ENCODE measurements at places on chromosomes 1 and 21. TPM values are rescaled to one million over a fixed set of nuclear protein-coding genes. Genes with fewer than 3 reads are reported as not detected.

OR10X1 gene
- not detected for total RNA-seq

GRCh38 chr1:64886877-64887276 is 79.5 kb downstream of the JAK1 start:
- no peaks in the 10 kb centered on the region for H3K27me3 ChIP-seq
- peaks cover 17% of the 10 kb centered on the region for H3K36me3 ChIP-seq
- no peak for DNase-seq
- H3K4me1 ChIP-seq: peaks cover 23% of the 10 kb centered on the region
- no peak overlapping the region for H3K4me3 ChIP-seq

BARHL2 gene
- total RNA-seq: not detected

- no peak overlapping the region for H3K27ac ChIP-seq
- H3K4me3 ChIP-seq: no peak overlapping the region
- H3K27me3 ChIP-seq: no peaks in the 10 kb centered on the region
- DNase-seq: no peak
- H3K36me3 ChIP-seq: no peaks in the 10 kb centered on the region
Measured at GRCh38 chr1:234089396-234089795, 184.9 kb downstream of the SLC35F3 start.

DNA sequence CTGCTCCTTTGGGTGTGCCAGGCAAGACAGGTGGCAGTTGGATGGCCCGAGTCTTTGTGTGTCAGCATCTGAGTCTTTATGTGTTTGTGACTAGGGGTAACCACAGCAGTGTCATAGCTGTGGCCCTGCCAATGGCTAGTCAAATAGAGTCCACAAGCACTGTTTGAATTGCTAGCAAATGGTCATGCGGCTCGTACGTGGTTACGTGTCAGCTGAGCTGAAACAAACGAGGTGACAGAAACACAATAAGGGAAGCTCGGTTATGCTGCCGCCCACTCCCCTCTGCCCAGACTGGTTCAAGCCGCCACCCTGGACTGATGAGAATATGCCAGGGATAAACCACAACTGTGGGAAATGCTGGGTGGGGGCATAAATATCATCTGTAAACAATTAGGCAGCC is 174.3 kb upstream of the LMO4 start:
- no peak overlapping the region for H3K4me3 ChIP-seq
- H3K4me1 ChIP-seq: peaks cover 30% of the 10 kb centered on the region
- peaks cover 3% of the 10 kb centered on the region for H3K27me3 ChIP-seq
- H3K36me3 ChIP-seq: no peaks in the 10 kb centered on the region
- no peak overlapping the region for H3K27ac ChIP-seq

DNA sequence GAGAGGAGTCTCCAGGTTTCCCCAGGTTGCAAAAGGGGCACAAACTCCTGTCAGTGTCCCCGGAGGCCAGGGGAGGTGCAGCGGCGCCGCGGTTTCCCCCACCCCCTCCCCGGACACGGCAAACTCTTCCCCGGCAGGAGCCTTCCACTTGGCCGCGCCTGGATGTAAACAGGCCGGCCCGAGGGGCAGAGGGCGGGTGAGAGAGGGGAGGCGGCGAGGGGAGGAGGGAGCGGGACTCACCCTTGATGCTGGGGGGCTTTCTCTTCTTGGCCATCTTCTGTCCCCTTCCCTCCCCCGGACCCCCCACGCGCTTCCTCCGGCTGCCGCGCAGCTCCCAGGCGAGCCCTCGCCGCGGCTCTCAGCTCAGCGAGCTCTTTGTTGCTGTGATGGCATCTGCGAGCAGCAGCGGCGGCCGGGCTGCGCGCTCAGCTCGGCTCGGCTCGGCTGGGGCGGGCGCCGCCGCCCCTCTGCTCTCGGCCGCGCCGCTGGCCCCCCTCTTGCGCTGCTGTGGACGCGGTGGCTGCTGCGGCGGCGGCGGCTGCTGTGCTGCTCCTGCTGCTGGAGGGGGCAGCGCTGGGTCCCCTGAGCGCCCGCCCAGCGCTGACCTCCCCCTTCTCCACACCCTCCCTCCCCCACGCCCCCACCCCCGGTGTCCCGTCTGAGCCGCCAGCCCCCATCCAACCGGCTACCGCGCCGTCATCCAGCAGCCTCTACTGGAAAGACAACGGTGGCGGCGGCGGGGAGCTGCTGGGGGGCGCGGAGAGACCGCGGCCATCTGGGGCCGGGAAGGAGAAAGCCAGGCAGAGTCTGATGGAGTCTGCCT is 4.9 kb upstream of the SLC44A5 start:
- DNase-seq: peak; percentile 85
- H3K27me3 ChIP-seq: peaks cover 73% of the 10 kb centered on the region
- H3K27ac ChIP-seq: no peak overlapping the region
- H3K4me1 ChIP-seq: peaks cover 19% of the 10 kb centered on the region

OR2T33 gene
- total RNA-seq: not detected

DNA sequence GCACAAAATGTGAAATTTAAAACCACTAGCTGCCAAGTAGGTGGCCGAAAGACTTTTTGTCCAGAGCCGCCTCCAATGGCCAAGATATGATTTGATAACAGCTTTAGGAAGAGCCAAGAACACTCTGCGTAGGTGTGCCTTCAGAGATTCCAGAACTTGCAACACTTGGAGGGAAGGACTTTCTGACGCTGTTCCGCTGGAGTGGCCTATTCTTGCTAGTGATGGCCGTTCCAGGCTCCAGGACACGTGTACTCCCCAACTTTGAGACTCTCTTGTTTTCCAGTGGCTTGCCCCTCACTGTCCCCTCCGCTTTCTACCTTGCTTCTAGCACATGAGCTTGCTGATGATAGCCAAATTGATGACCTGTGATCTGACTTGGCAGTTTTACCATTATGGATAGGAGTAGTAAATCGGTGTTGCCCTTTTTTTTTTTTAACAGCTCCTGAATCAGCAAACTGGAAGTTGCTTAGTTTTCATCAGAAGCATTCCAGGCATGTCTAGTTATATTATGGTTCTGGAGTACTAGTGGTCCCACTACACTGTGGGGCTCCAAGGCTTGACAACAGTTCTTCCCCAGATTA is 1.0 kb downstream of the PRDX6 start:
- peaks cover 25% of the 10 kb centered on the region for H3K36me3 ChIP-seq
- H3K4me1 ChIP-seq: peaks cover 54% of the 10 kb centered on the region
- H3K4me3 ChIP-seq: peak overlapping the region; percentile 93

RGS16 gene
- total RNA-seq: 0.48 TPM

SLC9C2 gene
- total RNA-seq: not detected

DNA sequence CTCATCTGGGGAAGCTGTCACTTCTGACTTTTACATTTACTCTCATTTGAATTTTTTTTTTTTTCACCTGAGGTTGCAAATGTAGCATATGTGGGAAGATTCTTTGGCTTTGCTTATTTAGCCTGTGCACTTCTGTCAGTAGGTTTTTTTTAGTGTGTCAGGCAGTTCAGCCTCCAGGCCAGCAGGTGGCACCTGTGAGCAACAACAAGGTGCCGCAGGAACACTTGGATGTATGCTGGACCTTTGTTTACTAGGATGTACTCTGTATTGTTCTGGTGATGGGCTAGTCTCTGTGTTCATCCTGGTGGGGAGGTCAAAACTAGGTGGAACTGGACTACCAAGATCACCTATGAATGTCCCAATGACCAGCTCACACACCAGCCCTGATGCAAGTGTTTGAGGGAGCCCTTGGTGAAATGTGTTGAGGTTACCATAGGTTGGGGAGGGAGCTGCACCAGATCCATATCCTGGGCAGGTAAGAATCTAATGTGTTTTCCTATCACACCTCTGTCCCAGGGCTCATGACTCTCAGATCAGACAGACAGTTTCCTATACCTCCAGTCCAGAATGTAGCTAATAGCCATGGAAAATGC is 618.2 kb downstream of the BRINP3 start:
- no peak overlapping the region for H3K4me3 ChIP-seq
- peaks cover 5% of the 10 kb centered on the region for H3K36me3 ChIP-seq
- H3K27me3 ChIP-seq: no peaks in the 10 kb centered on the region
- H3K27ac ChIP-seq: no peak overlapping the region
- no peaks in the 10 kb centered on the region for H3K4me1 ChIP-seq

DNA sequence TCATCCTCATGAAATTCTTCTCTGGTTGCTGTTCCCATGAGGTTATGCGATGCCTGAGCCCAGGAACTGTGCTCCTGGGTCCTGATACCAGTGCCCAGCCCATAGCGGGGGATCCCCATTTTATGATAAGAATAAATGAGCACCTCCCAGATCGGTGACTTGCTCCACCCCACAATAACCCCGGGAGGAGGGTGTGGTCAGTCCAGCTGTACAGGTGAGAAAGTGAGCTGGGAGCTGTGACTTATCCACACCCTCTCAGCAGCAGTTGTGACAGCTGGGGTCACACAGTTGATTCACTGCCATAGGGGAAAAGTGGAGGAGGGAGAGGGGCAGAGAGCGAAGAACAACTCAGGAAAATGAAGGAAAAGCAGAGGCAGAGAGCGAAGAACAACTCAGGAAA is 33.4 kb downstream of the OR2G3 start:
- no peak for DNase-seq
- no peaks in the 10 kb centered on the region for H3K4me1 ChIP-seq
- H3K27ac ChIP-seq: no peak overlapping the region
- no peaks in the 10 kb centered on the region for H3K27me3 ChIP-seq
- H3K4me3 ChIP-seq: peak overlapping the region; percentile 53

ZBTB40 gene
- total RNA-seq: 22.5 TPM

COL16A1 gene
- total RNA-seq: 90.7 TPM

GRCh38 chr1:170910273-170910672 is 25.1 kb upstream of the MROH9 start:
- no peaks in the 10 kb centered on the region for H3K36me3 ChIP-seq
- H3K27ac ChIP-seq: peak overlapping the region; percentile 43
- DNase-seq: no peak
- no peak overlapping the region for H3K4me3 ChIP-seq
- peaks cover 28% of the 10 kb centered on the region for H3K4me1 ChIP-seq
- H3K27me3 ChIP-seq: no peaks in the 10 kb centered on the region

GRCh38 chr1:35426097-35426586 is 131.1 kb downstream of the KIAA0319L start:
- H3K27ac ChIP-seq: no peak overlapping the region
- DNase-seq: no peak
- no peak overlapping the region for H3K4me3 ChIP-seq
- H3K4me1 ChIP-seq: no peaks in the 10 kb centered on the region

DNA sequence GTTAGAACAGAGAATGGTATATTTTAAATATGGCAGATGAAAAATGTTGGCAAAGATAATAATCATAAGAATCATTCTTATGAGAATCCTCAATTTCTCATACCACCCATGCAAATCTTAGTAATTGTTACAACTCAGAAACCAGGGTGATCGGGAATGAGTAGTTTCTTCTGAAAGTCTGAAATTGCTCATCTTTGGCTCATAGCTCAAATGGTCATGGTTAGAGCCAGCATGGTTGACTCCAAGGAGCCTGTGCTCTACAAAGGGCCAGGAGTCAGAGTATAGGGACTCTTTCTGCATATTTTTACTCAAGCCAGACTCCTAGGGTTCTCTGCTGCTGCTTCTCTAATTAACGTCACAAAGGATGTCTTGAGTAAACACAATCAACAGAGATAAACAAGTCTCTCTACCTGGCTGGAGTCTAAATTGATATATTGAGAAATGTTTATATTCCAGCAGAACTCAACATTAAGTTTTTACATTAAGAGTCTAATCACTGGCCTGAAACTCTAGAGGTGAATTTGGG is 1.9 kb upstream of the ETV3 start:
- H3K36me3 ChIP-seq: peaks cover 8% of the 10 kb centered on the region
- H3K27ac ChIP-seq: no peak overlapping the region
- H3K4me3 ChIP-seq: no peak overlapping the region
- peaks cover 3% of the 10 kb centered on the region for H3K27me3 ChIP-seq
- peaks cover 31% of the 10 kb centered on the region for H3K4me1 ChIP-seq

GRCh38 chr21:29943885-29944284 is 4.1 kb upstream of the GRIK1 start:
- H3K27me3 ChIP-seq: peaks cover 78% of the 10 kb centered on the region
- H3K4me1 ChIP-seq: peaks cover 13% of the 10 kb centered on the region
- H3K4me3 ChIP-seq: no peak overlapping the region

GRCh38 chr21:24224422-24224821 is 1382.9 kb downstream of the MRPL39 start:
- no peaks in the 10 kb centered on the region for H3K4me1 ChIP-seq
- H3K27ac ChIP-seq: no peak overlapping the region
- no peak overlapping the region for H3K4me3 ChIP-seq

NPHS2 gene
- total RNA-seq: not detected

DNA sequence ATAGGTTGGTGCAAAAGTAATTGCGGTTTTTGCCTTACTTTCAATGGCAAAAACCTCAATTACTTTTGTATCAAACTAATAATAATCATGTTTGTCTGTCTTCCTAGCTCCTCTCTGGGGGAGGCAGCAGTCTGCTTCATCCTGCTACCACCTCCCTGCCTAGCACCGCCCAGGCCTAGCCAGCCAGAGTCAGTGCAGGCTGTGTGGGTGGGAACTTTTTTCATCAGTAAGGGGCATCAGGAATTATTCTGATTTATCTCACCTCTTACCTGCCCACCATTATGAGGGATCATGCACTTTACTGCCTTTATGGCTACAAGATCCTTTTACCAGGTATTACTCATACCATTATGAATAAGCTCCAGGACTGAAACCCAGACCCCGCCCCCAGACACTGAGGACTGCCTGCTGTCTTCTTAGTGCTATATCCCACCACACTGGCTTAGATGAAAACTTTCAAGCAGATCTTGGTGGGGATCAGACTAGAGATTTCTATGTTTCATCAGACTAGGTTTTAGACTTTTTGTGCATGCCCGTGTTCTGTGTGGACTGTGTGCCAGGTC is 116.4 kb downstream of the PBX1 start:
- H3K4me3 ChIP-seq: no peak overlapping the region
- H3K4me1 ChIP-seq: no peaks in the 10 kb centered on the region
- H3K27me3 ChIP-seq: no peaks in the 10 kb centered on the region
- no peak overlapping the region for H3K27ac ChIP-seq
- peaks cover 2% of the 10 kb centered on the region for H3K36me3 ChIP-seq

- H3K4me3 ChIP-seq: no peak overlapping the region
- peaks cover 21% of the 10 kb centered on the region for H3K4me1 ChIP-seq
- no peak overlapping the region for H3K27ac ChIP-seq
Measured at GRCh38 chr1:25232866-25233784, 823 bp upstream of the SYF2 start.

- no peak overlapping the region for H3K4me3 ChIP-seq
- DNase-seq: no peak
- H3K27me3 ChIP-seq: peaks cover 2% of the 10 kb centered on the region
- H3K4me1 ChIP-seq: peaks cover 3% of the 10 kb centered on the region
- no peaks in the 10 kb centered on the region for H3K36me3 ChIP-seq
Measured at GRCh38 chr1:180631194-180631765, 542 bp upstream of the XPR1 start.
